ENCODE measurements at places on chromosomes 3 and 15.

DNA sequence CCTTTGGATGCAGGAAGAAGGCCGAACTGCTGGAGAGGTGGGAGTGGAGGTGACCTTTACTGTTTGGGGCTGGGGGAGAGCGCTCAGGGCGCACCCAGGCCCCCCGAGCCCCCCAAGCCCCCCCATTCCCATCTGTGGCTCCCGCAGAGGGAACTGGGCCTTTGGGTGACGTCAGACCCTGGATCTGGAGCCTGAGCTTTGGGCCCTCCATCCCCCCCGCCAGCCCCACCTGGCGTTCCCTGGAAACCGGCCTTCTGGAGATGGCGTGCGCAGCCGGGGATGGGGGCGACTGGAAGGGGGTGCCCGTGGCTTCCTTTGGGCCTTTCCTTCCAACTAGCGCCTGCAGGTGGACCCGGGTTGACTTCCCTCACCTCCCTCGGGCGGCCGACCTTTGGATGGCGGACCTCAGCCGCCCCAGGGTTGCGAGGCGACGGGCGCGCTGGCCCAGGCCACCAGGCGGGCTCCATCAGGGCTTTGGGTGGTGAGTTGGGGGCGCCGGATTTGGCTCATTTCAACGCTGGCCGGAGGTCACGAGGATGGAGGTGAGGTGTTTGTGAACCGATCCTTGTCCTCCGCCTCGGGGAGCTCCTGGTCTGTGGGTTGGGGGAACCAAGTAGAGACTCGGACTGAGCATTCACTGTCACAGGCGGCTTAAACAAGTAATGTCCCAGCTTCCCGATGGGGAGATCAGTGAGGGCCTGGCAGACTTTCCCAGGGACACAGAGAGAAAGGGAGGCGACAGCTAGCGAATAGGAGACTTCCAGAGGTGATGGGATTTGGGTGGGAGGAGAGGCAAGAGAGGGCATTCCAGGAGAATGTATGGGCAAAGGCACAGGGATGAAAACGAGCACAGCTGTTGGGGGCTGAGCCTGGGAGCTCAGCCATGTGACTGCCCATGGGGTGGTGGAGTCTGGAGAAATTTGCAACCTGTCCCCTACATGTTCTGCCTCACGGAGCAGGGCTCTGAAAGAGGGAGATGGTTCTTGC lies 709 bp downstream of the SCAMP5 start:
- DNase-seq: peak; percentile 75

DNA sequence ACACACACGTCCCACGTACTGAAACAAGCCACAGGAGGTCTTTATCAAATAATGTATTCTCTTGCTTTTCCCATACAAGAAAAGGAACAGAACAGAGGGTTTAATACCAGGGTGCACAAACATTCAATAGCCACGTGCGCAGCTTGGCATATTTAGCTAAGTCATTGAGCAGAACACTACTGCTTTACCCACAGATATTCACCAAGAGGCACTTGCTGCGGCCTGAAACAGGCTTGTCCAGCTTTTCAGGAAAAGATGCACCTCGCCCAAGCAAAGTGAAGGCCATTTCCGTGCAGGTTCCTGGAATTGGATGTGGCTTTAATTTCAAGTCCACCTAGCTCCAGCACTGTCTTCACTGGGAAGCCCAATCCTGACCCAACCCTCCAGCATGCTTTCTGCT lies 17.6 kb downstream of the ZDHHC3 start:
- no peak for DNase-seq

DNA sequence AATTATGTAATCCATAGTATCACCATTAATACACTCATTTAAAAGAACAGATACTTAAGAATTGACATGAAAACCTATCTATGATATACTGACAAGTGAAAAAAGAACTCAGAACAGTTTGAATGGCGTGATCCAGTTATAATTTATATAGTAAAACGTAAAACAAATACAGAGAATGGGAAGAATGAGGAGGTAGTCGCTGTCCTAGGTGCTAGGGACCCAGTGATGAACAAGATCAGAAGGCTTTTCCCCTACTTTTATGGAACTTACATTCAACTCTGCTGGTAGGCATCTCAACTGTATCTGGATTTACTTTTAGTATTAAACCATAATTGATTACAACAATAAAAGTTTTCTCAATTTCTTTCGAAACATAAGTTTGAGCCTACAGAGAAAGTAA lies 31.8 kb downstream of the GSK3B start:
- DNase-seq: no peak

GRCh38 chr3:86420990-86421739 lies 569.8 kb downstream of the VGLL3 start:
- DNase-seq: no peak

GRCh38 chr3:195102609-195103467 lies 168.1 kb downstream of the XXYLT1 start:
- no peak for DNase-seq

DNA sequence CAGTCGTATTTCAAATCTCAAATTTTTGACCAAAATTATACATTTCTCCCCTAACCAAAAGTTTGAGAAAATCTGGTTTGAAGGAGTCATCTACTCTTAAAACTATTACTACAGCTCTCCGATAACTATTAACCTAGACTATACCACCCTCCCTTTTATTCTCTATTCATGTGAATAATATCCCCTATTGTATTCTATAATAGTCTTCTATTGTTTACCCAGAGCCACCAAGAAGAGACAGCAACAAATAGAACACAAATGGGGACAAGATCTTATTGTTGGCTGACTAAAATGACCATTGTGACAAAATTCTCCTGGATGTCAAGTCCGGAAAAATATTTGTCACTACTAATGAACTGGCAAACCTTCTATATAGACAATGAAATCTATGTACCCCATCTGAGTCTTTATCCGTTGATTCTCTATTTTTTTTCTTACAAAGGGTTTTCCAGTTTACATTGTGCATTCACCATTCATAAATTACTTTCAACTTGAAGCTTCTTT lies 618.0 kb downstream of the CADM2 start:
- no peak for DNase-seq

GRCh38 chr3:128334766-128335165 lies 131.9 kb downstream of the DNAJB8 start:
- DNase-seq: no peak

GRCh38 chr3:55144015-55144673 lies 216.3 kb upstream of the LRTM1 start:
- DNase-seq: no peak

- no peak for DNase-seq
Observed at GRCh38 chr3:74360406-74360805, 254.1 kb downstream of the CNTN3 start.

DNA sequence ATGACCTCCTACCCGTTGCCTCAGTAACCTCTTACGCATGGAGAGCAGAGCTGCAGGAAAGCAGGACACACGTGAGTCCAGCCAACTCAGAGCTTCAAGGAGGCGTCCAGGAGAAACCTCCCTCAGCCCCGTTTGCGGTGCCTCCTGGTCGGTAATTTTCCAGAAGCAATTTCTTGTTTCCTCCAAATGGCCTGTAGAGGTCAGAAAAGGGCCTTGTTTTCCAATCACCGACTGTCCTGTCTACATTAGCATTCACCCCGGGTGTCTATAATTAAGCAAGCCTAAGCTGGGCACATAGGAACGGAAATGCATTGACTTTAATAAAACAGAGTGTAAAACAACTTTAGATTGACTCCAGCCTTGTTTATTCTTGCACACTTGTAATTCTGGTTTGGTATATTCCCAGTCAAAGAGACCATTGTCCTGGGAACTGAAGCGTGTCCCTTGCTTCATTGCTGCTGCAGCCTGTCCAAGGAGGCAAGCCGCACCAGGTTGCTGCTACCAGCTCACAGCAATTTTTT lies 836.2 kb downstream of the AGBL1 start:
- DNase-seq: peak; percentile 34

GRCh38 chr15:90382320-90382719 lies 5.7 kb upstream of the IQGAP1 start:
- no peak for DNase-seq

- no peak for DNase-seq
Observed at GRCh38 chr3:33578325-33579177, 138.3 kb upstream of the UBP1 start.

- no peak for DNase-seq
Observed at GRCh38 chr15:88083811-88084760, 172.5 kb downstream of the NTRK3 start.

DNA sequence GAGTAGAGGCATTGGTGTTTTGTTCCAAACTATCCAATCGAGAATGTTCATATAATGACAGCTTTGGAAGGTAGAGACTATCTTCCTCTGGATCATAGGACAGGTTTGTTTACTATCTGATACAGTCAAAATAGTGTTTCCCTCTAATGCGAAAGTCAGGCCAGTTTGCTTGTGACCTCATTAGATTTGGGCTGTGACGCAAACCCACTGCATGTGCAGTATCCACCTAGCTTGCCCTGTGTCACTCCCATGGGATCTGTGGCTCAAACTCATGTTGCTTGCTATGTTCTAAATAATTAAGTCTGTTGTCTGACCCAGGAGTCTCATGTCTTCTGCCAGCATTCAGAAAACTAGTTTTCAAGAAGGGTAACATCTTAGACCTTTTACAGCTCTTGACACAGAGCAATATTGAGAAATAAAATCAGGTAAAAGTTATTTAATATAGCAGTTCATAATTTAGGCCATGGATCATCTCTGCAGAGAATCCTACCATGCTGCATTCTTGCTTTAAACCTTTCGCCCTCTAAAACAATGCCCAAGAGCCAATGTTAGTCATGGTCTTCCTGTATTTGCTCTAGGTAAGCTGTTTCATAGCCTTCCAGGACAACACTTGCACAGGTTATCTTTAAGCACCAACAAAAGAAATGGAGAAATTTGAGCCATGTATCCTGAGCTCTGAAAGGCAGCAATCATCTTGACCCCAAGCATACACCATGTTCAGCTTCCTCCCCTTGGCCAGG lies 26.4 kb downstream of the NIT2 start:
- DNase-seq: no peak

DNA sequence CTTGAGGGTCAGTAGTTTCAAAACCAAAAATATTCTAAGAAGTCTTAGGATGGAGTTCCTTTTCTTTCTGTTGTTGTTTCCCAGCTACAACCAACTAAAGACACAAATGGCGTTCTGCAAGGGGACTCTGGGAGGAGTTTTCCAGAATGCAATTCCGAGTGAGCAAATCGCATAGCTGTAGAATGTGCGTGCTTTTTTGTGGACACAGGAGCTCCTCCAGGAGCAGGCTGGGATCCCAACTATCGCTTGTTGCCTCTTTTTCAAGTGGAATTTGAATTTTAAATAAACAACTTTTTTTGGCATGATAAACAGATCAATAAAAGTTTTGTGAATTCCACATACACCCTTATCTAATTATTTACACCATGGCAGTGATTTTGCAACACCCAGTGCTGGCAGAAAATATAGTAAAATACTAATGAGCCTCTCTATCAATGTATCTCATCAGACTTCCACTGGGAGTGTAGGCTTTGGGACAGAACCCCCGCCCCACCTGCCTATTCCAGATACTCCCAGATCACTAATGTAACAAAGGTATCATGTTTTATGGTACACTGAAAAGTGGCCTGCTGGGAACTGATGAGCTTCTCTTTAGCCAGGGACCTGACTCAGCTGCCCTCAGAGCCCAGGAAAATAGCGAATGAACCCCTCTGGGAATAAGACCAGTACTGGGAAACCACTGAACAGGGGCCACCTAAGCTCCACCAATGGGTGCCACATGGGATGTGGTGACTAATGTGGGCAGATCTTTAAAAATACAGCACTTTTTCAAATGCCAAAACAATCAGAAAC lies 66.4 kb downstream of the LMCD1 start:
- DNase-seq: no peak

DNA sequence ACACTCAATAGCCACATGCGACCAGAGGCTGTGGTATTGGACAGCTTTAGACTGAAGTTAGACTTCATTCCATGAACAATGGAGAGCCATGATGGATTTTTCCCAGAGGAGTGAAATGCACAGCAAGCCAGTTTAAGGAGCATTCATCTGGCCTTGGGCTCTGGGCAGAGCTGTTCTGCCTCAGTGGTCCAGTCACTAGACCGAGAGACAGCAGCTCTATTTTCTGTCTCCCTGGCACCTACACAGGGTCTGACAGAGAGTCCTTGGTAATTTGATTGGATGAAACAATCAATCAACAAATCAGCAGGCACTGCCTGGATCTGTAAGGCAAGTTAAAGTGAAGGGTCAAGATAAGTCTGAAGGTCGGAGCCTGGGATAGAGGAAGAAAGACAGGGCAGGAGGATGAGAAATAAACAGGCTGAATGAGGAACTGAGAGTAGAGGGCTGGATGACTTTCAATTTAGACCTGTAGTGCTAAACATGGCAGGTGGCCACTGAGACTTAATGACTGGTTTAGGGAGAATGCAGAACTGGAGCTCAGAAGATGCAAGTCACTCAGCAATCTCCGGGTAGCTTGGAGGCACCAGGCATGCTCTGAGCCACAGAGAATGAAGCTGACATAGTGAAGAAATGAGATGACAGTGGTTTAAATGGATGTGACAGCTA lies 98.5 kb upstream of the SLC25A36 start:
- no peak for DNase-seq

DNA sequence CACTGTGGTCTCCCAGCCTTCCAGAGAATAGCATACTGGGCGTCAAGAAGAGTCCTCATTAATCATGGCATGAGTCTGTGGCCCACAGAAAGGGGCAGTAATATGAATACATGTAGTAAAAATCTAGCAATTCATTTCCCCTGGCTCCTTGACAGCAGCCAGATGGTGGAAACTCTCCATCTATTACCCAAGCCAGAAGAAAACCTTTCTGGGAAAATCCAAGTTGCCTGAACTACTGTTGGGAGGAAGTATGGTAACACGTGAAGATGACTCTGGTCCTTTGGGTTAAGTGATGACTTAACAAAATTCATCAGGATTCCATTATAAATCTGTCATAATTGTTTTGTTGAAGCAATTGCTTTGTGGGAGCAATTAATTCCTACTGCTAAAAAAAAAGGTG lies 530.5 kb downstream of the FHIT start:
- no peak for DNase-seq

- no peak for DNase-seq
Observed at GRCh38 chr15:68551296-68551635, 27.5 kb upstream of the CORO2B start.

- DNase-seq: no peak
Observed at GRCh38 chr3:183409219-183409618, 19.2 kb downstream of the MCF2L2 start.

GRCh38 chr3:17469954-17470353 lies 272.5 kb downstream of the TBC1D5 start:
- DNase-seq: no peak
